ENCODE measurements at places on chromosomes 2 and 18.

- DNase-seq: no peak
Observed at GRCh38 chr18:6004119-6004518, 108.8 kb upstream of the TMEM200C start.

DNA sequence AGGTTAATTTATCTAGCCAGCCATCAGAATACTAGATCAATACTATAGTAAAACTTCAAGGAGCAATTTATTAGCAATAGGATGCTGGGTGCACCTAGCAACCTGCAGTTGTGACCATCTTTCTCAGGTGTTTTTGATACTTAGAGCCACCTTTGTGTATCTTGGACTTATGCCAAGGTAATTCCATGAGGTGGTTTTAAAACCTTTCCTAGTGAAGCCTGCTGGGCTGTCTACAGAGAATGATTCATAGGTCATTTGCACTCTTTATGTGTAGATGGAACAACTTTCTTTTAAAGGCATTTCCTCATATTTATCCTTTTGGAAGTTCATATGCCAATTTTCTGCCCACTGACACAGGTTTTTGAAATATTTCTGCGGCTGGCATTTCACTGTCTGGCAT, 1030.1 kb upstream of the POU3F3 start:
- DNase-seq: no peak

GRCh38 chr2:116716444-116716843, 1098.0 kb upstream of the DDX18 start:
- no peak for DNase-seq

DNA sequence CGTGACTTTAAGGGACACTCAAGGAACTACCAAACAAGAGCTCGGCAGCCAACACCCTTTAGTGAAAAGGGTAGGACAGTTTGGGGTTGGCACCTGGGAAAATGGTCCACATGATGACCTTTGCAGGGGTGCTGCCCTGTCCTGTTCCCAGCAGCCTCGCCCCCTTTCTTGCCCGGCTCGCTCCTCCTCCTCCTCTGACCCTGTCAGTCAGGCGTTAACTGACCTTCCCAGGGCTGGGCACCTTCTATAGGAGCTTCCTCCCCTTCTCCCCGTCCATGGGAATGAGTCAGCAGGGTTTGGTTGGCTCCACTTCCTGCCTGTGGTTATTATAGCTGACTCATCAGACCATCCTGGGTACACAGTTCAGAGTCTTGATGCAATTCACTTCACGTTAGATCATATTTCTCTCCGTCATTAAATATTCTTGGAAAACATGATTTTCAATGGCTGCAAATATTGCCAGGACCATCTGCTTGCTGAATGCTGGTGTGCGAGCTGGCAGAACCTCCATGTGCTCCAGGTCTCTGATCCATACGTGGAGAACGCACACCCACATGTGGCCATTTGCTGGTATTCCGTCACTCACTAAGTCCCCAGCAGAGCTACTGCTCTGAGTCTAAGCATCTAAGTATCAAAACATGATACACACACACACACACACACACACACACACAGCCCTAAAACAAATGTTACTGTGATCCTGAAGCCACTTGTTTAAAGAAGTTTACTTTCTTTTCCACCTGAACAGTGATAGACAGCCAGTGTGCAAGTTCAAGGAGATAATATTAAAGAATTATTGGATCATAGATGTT, 185.0 kb downstream of the ANAPC1 start:
- peak; percentile 71 for DNase-seq

- DNase-seq: no peak
Observed at GRCh38 chr2:112958428-112959108, 19.2 kb upstream of the IL36G start.

GRCh38 chr2:149486664-149487063, 100.9 kb downstream of the MMADHC start:
- no peak for DNase-seq

DNA sequence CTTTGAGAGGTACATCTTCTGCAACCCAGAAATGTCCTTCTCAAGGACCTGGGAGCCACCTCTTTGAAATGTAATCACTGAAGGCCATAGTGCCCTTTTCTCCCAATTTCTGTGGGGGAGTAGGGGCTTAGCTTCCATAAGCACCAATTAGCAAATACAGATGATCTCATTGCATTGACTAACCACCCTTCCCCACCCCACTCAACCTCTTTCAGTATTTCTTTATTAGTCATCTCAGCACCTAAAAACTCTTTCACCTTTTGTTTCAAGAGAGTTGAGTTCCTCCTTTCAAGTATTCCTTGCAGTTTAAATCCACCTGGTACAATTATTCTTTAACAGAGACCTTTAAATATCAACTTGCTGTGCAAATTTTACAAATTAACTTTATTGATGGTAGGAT, 1011.8 kb upstream of the CDH2 start:
- no peak for DNase-seq

- no peak for DNase-seq
Observed at GRCh38 chr2:43251171-43251731, 24.8 kb upstream of the ZFP36L2 start.

DNA sequence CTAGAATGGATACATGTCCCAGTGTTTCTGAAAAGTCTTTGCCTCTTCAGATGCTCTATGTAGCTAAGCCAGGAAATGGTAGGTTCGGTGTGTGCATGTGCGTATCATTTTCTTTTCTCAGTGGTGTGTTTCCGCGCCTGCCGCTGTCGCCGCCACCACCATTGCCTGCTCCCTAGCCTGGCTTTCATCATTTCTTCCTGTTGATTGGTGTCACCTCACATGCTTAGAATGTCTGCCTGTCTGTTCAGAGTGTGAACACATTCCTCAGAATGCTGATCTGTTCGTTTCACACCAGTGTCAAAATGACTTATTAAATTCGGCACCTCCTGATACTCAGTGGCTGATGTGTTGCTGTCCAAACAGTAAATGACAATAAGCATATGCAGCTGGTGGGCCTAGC, 255.2 kb upstream of the SPRED2 start:
- DNase-seq: no peak

- no peak for DNase-seq
Observed at GRCh38 chr18:48351216-48352050, 57.8 kb downstream of the ZBTB7C start.

All from right atrium auricular region (tissue), 2 donors.